Ammon's horn (tissue), 1 donor: ENCODE measurements at places on chromosomes 7 and 10.
A peak's percentile ranks its signal among the peaks of the same experiment; 100 is the strongest.

GRCh38 chr10:96321822-96322221 lies 17.6 kb downstream of the DNTT start:
- DNase-seq, result no peak

GRCh38 chr7:39924122-39924521 lies 25.9 kb upstream of the CDK13 start:
- DNase-seq, result no peak

DNA sequence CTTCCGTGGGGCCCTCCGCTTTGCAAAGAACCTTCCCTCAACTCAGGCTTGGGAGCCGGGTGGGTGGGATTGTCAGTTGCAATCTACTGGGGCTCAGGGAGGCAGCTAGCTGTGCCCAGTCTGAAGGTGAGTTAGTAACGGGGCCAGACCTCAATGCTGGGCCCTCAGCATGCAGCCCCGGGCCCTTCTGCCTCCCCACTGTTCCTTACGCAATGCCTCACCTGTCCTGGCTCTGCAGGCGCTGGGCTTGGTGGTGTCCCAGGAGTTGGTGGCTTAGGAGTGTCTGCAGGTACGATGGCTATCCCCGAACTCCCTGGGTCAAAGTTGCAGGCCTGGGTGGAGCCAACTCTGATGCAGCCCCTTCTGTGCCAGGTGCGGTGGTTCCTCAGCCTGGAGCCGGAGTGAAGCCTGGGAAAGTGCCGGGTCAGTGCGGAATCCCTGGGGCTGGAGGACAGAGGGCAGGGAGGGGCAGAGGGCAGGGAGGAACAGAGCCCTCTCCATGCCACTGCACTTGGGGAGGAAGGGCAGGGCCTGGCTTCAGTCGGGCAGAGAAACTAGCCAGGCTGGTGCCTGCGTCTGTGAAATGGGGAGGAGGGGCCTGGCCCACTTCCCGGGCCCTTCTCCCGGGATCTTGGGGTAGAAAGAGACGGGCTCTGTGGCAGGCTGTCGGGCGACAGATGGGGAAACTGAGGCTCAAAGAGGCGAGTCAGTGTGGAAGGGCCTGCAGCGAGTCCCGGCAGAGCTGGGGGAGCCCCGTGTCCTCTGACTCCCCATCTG lies 15.0 kb downstream of the ELN start:
- DNase-seq, result peak; percentile 56

DNA sequence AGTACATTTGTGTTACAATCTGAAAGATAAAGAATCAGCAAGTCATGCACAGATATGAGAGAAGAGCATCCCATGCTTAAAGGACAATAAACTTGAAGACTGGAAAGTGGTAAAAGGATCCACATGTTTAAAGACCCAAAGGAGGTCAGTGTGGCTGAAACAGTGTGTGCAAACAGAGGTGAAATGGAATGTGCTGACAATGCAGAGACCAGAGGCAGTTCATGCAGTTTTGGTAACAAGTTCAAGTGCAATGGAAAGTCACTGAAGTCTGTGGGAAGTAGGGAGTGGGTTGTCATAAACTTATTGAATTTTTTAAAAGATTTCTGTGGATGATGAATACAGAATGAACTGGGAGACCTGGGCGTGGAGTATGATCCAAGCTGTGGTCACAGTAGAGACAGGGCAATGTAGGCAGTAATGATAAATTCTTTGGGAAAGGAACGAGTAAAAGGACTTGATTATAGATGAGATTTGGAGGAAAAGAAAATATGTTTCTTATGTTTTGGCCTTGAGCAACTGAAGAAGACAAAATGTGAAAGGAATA lies 408.0 kb downstream of the HGF start:
- no peak for DNase-seq

GRCh38 chr7:106283501-106283830 lies 1.3 kb downstream of the NAMPT start:
- no peak for DNase-seq

- peak; percentile 24 for DNase-seq
These were observed 1.1 kb downstream of the AHR start for GRCh38 chr7:17299483-17299991.
